AG04449 (cell line): ENCODE measurements at places on chromosomes 1 and 21.

GRCh38 chr1:23273450-23274133, 56.3 kb upstream of the HTR1D start:
- DNase-seq = peak; percentile 47

- no peak for DNase-seq
Measured at GRCh38 chr1:246152986-246153431, 354.1 kb downstream of the SMYD3 start.

DNA sequence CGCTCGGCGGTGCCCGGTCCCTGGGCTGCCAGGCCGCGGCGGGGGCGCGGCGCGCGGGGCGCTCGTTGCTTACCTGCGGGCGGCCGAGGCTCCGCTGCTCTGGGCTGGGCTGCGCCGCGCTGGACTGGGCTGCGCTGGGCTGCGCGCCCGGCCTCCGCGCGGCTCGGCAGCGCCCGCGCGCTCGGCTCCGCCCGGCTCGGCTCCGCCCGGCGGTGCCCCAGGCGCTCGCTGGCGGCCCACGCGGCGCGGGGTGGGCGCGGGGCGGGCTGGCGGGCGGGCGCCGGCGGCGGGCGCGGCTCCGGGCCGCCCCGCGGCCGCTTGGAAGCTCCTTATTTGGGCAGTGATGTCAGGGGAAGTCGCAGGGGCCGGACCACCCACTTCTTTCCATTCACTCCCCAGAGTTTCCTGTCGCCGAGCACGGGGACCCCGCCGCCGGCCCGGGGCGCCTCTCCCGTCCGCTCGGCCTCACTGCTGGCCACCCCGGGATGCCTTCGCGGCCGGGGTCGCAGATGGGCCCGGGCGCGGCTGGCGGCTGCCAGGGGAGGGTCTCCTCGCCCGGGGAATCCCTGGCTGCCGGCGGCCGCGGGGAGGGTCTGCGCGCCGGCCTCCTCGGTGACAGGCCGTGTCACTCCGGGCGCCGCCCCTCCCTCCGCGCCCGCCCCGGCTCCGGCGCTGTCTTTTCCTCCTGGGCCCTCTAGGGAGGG, 177.7 kb upstream of the EDN2 start:
- DNase-seq = no peak

DNA sequence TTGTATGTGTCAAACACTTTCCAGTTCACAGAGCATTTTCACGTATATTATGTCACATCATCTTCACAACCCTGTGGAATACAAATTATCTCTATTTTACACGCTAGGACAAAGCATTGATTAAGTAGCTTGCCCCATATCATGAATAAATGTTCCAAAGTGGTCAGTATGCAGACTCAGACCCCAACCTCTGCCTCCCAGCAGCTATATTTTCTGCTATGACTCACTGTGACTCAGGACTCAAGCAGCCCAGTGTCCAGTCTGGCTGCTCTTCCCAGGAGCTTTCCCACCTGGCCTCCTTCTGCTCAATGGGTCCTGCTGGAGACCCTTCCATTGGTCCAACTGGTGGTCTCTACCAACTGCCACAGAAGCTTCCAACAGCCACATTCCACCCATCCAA, 56.0 kb upstream of the RAP1A start:
- peak; percentile 34 for DNase-seq

GRCh38 chr21:26165331-26165730, 5.2 kb downstream of the APP start:
- no peak for DNase-seq

- peak; percentile 34 for DNase-seq
Measured at GRCh38 chr1:185244015-185244747, 72.9 kb downstream of the IVNS1ABP start.

GRCh38 chr21:42745511-42746239, 92.3 kb downstream of the PDE9A start:
- no peak for DNase-seq

- no peak for DNase-seq
Measured at GRCh38 chr1:178941261-178941689, 70.4 kb upstream of the ANGPTL1 start.

DNA sequence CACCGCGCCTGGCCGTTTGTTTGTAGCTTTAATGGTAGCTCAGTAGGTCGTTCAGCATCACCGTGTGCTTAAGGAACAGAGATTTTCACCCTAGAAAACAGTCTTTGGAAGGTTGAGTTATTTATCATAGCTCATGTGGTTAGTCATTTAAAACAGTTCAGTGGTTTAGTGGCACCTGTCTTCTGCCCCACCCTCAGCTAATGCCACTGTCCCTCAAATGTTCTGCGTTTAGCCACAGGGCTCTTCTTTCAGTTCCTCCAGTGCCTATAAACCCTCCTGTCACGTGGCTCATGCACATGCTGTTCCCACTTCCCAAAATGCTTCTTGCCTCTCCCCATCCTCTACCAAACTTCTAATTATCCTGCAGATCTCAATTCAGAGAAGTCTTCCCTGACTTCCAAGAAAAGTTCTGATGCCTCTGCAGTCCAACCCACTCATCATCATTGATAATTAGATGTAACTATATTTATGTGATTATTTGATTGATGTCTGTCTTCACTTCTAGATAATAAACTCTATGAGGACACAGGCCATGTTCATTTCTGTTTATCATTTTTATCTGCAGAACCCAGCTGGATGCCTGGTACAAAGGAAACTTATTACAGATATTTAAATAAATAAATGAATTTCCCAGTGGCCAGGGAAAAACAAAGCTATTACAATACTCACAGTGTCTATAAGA, 14.4 kb upstream of the DIPK1A start:
- no peak for DNase-seq

DNA sequence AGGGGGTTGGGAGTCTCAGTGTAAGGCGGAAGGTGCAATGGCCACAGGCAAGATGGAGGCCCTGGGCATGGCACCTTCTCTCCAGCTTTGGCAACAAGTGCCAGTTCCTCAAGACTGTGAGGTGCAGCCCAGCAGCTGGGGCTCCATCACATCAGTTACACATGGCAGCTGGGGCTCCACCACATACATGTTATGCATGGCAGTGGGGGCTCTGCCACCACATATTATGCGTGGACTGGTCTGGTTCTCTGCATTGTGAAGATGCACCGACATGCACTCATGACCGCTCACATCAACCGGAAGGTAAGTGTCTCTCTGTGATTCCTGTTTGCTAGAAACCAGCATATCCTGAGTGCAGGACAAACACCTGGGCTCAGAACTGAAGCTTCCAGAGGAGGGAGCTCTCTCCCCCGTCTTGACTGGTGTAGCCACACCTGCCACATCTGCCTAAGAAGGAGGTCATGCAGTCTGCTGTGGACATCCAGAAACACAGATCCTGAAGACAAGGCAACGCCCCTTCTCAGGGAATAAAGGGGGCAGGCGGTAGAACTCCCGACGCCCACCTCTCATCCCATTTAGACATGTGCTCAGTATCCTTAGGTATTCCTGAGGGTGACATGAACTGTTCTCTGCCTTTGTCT, 104.1 kb upstream of the TMPRSS2 start:
- no peak for DNase-seq

- DNase-seq = no peak
Measured at GRCh38 chr1:53485478-53486394, 26.5 kb downstream of the DMRTB1 start.

DNA sequence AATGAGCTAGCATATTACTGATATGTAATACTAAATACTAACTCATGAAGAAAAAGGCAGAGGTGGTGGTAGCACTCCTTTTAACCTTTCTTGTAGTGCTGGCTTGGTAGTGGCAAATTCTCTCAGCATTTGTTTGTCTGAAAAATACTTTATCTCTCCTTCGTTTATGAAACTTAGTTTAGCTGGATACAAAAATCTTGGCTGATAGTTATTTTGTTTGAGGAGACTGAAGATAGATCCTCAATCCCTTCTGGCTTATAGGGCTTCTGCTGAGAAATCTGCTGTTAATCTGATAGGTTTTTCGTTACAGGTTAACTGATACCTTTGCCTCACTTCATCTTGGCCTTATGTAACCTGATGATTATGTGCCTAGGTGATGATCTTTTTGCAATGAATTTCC, 87.8 kb downstream of the LYPLAL1 start:
- DNase-seq = no peak

DNA sequence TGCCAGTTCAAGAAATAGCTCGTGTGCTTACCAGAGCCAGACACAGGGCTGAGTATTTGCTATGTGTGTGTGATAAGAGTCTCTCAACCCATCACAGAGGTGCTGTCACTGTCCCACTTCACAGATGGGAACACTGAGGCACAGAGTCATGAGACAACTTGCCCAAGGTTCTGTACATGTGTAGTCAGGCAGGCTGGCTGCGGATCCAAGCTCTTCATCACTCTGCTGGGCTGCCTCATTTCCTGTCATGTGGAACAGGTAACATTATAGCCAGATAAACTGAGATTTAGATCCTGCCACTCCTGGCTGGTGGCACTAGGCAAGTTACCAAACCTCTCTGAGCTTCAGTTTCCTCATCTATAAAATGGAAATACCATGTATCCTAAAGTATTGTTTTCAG, 77.8 kb downstream of the ITPKB start:
- no peak for DNase-seq

DNA sequence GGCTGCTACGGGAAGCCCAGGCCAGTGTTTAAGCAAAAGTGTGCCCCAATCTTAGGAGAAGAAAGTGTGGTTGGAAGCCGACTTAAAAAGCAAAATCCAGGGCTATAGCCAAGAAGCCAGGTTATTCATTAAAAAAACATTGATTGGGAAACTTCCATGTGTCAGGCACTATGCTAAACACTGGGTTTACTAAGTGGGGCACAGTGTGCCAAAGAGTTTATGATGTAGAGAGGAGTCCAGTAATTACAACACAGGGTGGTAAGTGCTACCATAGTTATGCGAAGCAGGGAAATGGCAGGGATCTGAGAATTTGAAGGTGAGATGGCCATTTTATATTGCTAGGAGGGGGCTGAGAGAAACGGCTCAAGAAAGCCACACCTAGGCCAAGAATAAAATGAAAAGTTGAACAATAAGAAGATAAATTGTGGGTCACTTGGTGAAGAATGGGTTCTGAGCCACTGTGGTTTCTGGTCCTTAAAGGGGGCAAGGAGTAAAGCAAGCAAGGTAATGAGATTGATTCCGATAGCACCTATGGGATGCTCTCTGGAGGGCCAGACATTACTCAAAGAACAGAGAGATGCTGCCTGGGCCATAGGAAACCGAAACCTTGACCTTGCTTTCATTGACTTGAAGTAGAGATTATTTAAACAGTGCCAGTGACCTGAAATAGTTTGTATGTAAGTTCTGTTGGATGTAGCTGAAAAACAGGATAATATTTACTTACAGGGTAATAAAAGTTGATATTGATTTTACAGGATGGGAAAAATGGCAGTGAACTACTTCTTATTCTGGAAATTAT, 177.8 kb downstream of the GIPC2 start:
- DNase-seq = peak; percentile 40

DNA sequence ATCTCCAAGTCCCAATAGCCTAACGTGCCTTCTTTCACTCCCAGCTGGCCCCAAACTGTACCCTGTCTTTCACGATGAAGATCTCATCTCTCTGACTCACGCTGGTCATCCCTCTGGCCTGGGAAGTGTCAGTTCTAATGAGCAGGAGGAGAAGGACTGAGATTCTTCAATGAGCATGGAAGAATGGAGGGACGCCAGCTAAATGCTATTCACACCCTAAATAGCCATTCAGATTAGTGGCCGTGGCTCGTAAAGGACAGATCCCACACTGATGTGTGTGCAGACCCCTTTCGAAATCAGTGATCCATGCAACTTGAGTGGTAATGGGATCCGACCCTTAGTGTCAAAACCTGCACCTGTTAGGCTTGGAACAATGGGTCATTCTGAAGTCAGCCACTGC, 75.9 kb upstream of the SMYD2 start:
- DNase-seq = no peak

- DNase-seq = no peak
Measured at GRCh38 chr1:36572906-36573305, 90.2 kb upstream of the CSF3R start.

DNA sequence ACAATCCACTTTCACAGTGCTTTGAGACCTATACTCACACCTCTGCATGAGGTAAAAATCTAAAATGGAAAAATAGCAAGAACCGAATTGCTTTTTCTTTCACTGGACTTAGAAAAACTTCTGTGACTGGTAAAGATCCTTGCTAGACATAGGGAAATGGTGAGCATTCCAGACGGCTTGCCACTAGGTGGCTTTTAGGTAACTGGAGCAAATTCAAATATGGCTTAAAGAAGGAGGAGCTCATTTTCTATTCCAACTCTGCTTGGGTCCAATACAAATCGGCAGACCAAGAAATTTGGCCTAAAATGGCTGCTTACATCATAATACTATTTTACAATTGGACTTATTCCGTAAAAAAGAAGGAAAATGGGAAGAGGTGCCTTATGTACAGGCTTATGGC, 977.9 kb downstream of the ADGRL2 start:
- DNase-seq = no peak

GRCh38 chr1:11918799-11919519, 7.3 kb downstream of the KIAA2013 start:
- DNase-seq = peak; percentile 40

DNA sequence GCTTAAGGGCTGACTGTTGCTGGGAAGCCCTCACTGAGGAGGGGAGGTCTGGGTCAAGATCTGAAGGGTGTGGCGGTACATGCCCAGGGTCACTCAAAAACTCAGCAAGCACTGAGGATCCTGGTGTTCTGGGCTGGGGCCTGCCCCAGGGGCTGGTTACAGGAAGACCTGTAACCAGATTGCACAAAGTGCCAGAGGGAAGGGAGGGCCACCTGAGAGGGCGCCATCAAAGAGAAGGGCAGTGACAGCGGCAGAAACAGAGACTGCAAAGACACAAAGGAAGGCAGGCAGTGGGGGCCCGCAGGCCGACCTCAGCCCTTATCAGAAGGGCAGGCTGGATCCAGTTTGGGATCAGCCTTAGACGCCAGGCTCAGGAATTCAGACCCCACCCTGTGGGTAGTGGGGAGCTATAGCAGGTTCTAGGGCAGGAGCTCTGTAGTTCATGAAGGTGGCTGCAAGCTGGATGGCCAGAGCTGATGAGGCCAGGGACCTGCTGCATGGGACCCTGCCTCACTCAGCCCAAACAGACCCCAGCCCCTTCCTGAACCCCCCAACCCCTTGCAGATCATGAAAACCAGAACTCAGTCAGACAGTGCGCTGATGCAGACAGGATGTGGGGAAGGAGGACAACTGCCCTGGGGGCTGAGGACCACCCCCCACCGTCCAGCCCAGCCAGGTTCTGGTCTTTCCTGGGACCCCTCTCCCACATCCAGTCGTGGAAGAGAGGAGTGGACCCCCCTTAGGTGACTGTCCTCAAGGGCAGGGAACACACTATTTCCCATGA, 3.9 kb downstream of the SH2D5 start:
- DNase-seq = no peak

- no peak for DNase-seq
Measured at GRCh38 chr1:186730951-186731729, 50.9 kb upstream of the PTGS2 start.

- DNase-seq = no peak
Measured at GRCh38 chr1:14367451-14367850, 231.0 kb upstream of the KAZN start.

DNA sequence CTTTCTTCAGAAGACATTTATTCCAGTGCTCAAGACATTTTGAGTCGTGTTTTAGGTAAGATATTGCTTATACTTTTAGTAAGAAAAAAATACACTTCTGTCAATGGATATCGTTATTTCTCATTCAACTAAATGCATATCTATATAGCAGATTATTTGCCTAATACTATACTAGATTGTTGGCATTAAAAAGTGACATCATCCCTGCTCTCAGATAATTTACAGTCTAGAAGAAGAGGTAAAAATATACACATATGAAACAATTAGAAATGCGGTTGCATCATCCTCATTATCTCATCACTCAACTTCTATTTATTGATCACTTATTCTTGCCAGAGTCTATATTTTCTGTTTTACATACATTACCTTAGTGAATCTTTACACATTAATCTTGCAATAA, 367.7 kb downstream of the ADGRL2 start:
- no peak for DNase-seq

- DNase-seq = no peak
Measured at GRCh38 chr1:159468321-159468720, 28.8 kb downstream of the OR10J1 start.

GRCh38 chr1:84360316-84360715, 38.0 kb upstream of the DNASE2B start:
- no peak for DNase-seq
